AG20443 (cell line): ENCODE measurements at places on chromosomes 4 and X.

GRCh38 chr4:151671541-151672059, 89.2 kb downstream of the GATB start:
- no peak for DNase-seq

DNA sequence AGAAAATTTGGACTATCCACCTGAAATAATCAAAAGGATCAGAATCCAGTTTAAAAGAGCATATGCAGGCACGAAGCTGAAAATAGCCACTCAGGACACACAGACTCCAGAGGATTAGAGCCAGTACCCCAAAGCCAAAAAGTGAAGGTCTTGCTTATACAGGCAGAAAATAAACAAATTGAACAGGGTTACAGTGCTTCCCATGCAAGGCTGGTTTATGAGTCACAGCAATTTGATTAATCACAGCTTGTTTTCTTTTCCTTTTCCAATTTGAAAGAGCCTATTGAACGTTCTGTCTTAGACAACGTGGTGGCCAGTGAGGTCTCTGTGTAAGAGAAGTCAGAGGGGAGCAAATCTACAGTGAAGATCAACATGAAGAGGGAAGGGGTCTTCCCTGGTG, 10.2 kb downstream of the HGFAC start:
- peak; percentile 75 for DNase-seq

DNA sequence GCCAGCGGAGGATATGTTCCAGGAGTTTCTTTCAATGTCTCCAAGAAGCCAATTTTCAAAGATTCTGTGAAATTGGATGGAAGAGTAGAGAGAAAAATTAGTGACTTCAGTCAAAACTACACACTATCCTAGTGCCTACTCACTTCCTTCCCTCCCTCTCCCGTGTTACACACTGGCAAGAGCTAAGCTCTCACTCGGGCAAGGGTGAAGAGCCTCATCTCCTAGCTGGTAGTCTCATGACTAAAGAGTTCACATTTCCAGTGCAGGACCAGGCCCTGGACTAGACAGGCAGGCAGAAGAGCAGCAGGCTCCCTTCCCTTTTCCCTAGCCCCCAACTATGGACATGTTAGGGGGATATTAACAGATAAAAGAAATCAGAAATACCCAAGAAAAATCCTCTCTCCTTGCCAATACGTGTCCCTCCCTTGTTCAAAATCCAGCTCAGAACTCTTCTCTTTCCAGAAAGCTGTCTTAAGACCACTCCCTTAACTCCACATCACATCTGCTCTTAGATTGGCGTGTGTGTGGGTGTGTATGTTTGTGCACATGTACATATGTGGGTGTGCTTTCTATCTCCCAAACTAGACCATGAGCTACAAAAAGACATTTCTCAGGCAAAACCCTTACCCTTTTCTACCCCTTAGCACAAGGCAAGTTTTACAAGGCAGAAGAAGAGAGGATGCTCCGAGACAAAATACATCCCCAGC, 29.9 kb downstream of the ZDHHC9 start:
- no peak for DNase-seq

DNA sequence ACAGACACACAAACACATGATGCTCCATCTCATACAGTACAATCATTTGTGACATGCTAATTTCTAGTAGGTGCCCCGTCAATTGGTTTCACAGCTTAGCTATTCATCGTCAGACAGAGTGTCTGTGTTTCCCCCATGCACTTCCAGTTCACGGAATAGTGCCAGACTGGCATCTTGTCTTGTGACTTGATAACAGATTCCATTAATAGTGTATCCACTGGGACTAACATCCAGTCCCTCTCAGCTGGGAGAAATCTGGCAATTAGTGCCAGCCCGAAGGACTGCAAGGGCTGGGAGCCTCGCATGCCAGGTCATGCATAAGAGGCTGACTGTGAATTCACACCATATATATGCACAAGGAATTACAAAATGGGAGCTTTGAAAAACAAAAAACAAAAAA, 20.2 kb upstream of the GATB start:
- DNase-seq, result no peak

DNA sequence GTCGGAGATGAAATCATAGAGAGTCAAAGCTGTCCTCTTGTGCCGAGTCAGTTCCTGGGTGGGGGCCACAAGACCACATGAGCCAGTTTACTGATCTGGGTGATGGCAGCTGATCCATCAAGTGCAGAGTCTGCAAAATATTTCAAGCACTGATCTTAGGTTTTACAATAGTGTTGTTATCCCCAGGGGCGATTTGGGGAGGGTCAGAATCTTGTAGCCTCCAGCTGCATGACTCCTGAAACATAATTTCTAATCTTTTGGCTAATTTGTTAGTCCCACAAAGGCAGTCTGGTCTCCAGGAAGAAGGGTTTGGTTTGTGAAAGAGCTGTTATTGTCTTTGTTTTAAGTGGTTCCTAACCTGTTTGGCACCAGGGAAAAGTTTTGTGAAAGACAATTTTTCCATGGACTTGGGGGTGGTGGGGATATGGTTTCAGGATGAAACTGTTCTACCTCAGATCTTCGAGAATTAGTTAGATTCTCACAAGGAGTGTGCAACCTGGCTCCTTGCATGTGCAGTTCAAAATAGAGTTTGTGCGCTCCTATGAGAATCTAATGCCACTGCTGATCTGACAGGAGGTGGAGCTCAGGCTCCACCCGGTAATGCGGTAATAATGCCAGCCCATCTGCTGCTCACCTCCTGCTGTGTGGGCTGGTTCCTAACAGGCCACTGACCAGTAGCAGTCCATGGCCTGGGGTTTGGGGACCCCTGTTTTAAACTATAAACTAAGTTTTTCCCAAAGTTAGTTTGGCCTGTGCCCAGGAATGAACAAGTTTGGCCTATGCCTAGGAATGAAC, 29.2 kb downstream of the METAP1 start:
- no peak for DNase-seq

DNA sequence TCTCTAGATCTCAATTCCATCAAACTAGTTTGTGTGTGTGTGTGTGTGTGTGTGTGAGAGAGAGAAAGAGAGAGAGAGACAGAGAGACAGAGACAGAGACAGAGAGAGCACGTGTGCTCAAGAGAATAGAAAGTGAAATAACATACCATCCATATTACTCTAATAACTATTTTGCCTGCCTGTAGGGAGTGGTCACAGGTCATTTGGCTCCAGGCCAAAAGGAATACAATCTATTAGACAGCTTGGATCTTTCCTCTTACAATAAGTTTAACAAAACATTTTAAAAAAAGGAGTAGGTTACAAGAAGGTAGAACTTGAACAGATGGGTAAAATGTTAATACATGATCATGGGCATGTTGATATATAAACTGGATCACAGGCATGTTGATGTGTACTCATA, 76.2 kb downstream of the COL4A6 start:
- no peak for DNase-seq

GRCh38 chrX:45714866-45715265, 514.2 kb upstream of the DIPK2B start:
- peak; percentile 9 for DNase-seq

DNA sequence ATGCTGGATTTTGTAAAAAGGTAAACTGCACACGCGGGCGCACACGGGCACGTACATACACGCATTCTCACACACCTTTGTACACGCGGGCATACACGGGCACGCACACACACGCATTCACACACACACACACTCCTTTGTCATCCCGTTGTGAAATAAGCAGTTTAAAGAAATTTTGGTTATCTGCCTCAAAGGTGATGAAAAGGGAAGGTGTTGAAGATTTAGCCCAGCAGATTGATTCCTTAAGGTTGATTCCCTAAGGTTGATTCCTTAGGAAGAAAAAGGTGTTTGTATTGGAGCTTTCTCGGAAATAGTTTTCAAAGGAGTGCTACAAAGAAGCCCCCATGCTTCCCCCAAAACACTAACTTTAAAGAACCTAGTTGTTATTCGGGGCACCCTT, 693 bp downstream of the ATP10D start:
- no peak for DNase-seq

DNA sequence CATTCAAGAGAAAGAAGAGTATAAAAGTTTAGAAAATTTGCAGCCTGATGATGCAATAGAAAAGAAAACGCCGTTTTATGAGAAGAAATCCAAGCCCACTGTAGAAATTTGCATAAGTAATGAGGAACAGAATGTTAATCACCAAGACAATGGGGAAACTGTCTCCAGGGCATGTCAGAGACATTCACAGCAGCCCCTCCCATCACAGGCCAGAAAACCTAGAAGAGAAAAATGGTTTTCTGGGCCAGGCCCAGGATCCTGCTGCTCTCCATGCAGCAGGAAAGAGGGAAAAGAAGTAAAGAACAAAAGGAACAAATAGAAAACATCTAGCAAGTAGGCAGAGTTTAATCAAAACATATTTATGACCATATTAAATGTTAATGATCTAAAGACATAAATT, 119.0 kb downstream of the ANKRD50 start:
- no peak for DNase-seq

DNA sequence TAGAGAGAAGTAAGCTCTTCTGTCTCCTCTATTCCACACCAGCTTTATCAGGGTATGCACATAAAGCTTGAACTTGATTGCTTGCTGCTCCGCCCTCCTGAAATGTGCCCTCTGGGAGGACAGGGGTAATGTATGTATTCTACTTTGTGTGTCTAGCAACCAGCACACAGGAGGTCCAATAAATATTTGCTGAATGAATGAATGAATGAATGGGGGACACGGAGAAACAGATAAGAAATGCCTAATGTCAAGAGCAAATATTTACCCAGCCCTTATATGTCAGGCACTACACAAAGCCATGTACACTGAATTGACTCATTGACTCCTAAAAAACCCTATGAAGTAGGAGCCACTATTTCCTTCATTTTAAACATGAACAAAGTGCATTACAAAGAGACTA, 2.3 kb upstream of the MSL3 start:
- no peak for DNase-seq

- no peak for DNase-seq
Measured at GRCh38 chr4:65089666-65090065, 580.6 kb downstream of the EPHA5 start.

- no peak for DNase-seq
Measured at GRCh38 chrX:113743069-113743468, 840.8 kb upstream of the HTR2C start.

- DNase-seq, result no peak
Measured at GRCh38 chrX:106468433-106468832, 143.3 kb upstream of the RADX start.

- peak; percentile 14 for DNase-seq
Measured at GRCh38 chr4:13522282-13523104, 21.8 kb downstream of the NKX3-2 start.

DNA sequence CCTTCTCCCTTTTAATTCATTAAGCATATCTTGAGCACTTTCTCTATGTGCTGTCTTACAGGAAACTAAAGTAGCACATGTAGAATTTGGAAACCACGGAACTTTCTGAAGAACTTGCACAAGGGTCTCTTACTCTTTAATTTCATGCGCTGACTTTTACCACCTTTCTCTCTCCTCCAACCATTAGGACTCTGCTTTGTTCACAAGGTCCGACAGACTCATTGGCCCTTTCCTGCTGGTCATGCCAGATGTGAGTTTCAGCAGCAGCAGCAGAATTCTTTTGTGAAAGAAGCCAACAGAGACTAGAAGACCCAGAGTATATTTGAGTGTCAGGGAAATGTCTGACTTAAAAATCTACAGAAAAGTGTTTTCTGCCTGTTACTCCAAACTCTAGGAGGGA, 207.1 kb downstream of the GUCY2F start:
- no peak for DNase-seq

- no peak for DNase-seq
Measured at GRCh38 chr4:81245218-81246009, 30.4 kb upstream of the PRKG2 start.

DNA sequence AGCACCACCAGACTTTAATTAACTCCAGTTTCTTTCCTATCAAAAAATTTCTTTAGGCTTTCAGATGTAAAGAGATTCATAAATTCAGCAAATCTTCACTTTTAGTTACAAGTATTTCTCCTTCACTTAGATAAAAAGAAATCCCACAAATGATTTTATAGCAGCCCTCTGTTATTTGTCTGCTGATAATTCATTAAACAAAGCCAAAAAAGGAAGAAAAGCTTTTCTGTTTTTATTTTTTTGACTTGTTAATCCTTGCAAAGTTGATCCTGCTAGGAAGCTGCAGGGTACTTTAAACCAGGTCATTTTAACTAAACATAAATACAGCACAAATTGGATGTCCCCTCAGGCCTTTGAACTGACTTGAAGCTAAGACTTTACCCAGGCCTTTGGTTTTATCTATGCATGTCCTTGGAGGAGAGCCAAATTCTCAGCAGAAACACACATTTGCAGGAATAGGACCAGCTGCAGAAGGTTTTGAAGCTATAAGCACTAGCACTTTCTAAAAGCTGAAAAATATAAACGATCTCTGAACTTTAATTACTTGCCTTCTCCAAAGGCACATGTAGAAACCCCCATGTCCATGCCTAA, 57.5 kb downstream of the PCDH18 start:
- no peak for DNase-seq

DNA sequence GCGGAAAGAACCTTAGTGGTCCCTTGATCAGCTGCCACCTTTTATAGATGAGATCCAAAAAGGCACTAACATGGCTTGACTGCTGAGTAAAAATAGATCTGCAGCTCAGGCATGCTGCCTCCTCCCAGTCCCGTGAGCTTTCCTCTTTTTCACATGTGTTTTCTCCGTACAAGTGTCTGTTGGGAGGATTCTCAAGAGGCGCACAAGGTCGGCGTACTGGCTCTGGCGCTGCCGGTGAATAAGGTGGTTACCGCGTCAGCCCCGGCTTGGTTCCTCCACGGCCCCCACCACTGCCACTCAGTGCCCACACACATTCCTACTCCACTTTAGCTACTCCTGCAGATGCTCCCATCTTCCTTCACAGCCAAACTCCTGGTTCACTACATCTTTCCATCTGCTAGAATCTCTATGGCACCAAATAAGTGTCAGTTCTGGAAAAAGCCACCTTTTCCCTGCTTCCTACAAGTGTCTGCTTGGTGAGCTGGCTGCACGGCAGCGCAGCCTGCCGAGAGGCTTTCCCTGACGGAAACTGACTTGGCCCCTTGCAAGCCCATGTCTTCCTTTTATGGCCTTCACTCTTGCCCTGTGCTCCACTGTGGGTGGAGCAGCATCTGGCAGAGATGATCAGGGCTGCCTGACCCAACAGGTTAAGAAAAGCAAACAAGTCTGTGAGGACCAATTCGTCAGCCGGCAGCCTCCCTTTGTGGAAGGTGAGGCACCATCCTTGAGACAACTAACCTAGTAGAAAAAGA, 99.8 kb downstream of the KLHL8 start:
- no peak for DNase-seq
